Stimulated activated CD8-positive, alpha-beta memory T cell treated with anti-CD3 and anti-CD28 coated beads, Interleukin-7, amount 100 ng/mL, for 1 hour (primary cell): ENCODE measurements at places on chromosomes 6 and 20.

DNA sequence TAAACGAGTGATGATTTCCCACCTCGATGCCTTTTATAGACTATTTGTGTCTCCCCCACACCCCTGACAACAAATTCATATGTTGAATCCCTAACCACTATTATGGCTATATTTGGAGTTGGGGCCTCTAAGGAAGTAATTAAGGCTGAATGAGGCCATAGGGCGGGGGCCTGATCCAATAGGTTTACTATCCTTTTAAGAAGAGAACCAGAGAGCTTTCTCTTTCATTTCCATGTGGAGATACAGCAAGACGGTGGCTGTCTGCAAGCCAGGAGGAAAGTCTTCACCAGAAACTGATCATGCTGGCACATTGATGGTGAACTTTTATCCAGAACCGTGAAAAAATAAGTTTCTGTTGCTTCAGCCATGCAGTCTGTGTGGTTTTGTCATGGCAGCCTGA is 38.9 kb upstream of the CLIC5 start:
- DNase-seq: no peak

- DNase-seq: no peak
Observed at GRCh38 chr6:42260396-42260888, 42.8 kb upstream of the MRPS10 start.

- no peak for DNase-seq
Observed at GRCh38 chr6:131638013-131638412, 911 bp downstream of the ENPP3 start.

DNA sequence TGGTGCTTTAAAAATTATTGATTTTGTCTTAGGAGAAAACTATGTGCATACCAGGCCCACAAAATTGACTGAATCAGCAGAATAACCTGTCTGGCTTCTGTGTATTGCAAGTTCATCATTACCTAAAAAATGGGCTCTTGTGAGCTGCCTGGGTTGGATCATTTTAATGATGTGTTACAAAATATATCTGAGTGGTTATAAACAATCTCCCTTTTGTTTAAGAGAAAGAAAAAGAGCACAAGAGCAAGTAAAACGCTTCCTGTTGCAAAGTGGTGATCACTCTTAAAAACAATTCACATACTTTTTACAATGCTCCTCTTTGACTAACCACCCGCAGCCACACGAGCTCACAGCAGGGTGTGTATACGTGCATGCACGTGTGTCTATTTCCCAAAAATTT is 335.1 kb downstream of the HDGFL1 start:
- DNase-seq: no peak

- no peak for DNase-seq
Observed at GRCh38 chr6:128672023-128672422, 151.6 kb upstream of the PTPRK start.

- DNase-seq: no peak
Observed at GRCh38 chr20:19964289-19965265, 52.6 kb upstream of the NAA20 start.

DNA sequence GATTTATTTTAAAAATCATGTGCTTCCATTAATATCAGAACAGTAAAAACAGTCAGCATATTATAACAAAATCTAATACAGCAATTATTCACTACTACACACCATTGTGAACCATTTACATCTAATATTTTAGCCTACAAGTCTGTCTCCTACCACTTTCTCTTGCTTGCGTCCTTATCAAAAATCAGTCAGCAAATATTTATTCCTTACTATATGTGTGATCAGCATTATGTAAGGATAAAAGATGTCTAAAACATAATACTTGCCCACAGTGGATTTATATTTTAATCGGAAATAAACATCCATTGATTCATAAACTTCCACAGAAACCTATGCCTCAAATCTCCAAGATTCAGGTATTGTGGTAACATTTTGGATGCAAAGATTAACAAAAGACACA is 99.8 kb downstream of the NRSN1 start:
- no peak for DNase-seq

- DNase-seq: no peak
Observed at GRCh38 chr6:105069821-105070445, 109.9 kb downstream of the POPDC3 start.

DNA sequence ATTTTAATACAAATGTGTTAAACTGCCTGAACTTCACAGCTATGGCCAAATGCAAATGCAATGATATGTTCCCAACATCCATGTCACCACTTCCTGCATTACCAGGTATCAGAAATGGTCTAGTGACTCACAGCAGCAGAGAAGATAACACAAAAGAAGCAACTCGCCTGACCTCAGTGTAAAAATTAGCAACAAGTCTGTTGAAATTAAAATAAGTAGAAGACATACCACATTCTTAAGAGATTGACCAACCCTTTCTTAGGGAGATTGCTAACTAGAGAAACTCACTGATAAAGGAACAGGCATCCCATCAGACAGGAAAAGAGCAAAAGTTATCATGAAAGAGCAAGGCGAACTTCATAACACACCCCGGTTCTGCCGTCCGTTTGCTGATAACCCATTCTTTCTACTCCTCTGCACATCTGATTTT is 45.1 kb downstream of the RNASET2 start:
- no peak for DNase-seq

DNA sequence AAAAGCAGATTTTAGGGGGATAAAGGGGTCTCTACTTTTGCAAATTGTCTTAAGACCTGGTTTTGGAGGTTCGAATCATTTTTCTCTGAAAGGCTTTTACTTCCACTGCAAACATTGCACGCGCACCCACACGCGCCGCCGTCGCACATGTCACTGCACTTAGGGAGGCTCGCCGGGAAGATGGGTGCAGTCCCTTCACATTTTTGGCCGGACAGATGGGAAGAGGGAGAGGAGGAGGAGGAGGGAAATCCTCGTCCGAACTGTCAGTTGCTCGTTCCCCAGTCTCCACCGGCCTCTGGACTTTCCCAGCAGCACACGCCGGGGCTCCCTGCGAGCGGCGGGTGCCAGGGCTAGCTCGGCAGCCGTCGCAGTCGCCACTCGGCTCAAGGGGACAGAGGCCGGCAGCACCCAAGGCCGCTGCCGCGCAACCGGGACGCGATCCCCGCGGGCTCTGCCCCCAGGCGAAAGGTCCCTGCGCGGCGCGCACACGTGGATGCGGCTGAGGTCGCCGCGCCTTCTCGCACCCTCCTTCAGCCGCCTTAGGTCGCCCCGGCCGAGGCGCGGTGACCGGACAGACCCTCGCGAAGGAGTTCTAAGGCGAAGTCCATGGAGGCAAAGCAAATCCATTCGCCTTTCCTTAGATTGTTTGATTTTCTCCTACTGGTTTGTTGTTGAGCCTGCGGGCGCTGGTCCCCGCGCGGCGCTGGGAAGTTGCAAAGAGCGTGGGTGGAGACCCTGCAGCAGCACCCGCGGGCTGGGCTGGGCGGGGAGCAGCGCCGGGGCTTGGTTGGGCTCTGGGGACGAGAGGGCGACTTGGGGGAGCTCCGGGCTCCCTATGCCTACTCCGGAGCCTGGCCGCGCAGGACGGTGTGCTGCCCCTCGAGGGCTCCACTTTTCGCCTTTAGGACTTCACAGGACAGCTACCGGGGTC is 1.2 kb downstream of the MYB start:
- DNase-seq: no peak

GRCh38 chr6:145814035-145814500 is 527 bp downstream of the FBXO30 start:
- no peak for DNase-seq

DNA sequence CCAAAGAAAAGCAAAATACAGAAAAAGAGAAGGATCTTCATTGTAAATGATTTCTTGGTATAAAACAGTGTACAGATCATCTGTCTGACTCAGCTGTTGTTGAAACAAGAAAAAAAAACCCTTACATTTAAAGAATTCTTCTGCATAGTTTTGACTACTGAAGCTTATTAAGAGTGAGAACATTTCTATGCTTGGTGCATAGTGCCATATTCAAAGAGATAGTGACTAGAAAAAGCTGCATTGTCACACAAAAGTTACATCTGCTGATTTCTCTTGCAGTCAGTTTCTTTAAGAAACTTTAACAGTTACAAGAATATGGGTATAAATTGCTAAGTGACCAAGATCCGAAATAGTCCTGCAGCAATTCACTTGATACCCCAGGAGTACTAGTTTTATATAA is at the start of gene DEFB112:
Gene DEFB112 (minus strand): TSS at position 101 of the 400 bp plus-strand sequence. CDS start 60 bp downstream, at position 41.
- no peak for DNase-seq
